ENCODE measurements at places on chromosomes 4 and X. TPM values are rescaled to one million over a fixed set of nuclear protein-coding genes. Genes with fewer than 3 reads are reported as not detected.

DNA sequence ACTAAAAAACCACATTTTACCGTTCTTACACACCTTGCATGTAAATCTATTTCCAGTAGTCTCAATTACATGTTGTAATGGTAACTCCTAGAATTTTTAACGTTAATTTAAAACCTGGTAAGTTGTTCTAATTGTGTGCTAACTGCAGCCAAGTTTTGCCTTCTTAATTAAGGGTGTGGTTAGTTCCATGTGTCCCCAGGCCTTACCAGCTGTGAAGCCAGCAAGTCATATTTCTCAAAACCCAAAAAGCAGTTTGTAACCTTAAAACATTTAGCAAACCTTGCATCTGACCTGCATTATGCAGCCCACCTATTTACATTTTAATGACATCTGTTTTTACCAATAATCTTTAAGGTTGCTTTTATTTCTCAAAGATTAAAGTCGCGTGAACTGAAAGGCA, 18.4 kb upstream of the FAM47E start:
- no peak for DNase-seq

DNA sequence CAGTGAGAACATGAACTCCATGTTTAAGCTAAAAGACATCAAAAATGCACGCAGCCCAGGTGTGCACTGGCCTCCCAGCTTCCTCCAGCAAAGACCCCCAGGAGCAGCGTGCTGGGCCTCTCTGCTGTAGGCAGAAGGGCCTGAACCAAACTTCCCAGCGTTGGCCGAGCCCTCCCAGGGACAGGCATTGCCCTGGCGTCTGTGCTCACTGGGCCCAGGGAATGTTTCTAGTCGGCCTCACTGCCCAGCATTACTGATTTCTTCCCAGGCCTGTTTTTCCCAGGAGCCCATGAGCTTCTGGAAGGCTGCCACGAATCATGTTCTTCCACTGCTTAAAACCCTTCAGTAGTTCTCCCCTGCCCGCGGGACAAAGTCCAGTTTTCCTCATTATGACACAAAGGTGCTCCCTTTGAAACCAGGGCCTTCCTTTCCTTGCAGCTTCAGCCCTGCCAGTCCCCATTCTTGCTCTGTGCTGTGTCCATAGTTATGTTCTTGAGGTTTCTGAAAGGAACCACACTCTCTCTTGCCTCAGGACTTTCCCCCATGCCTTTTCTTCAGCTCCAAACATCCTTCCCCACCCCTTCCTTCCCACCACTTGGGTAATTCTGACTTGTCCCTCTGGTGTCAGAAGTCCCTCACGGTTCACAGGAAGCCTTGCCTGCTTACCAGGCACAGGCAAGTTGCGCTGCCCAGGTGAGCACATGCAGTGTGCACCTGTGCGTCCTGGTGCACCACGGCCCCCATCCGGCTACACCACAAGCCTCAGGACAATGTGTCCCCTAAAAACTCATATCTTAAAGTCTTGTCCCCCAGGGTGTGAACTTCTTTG, 93.4 kb upstream of the ENPP6 start:
- no peak for DNase-seq

GRCh38 chr4:144787365-144788258, 141.7 kb downstream of the HHIP start:
- DNase-seq: no peak

GRCh38 chr4:112956484-112956896, 93.0 kb upstream of the ANK2 start:
- DNase-seq: no peak

GRCh38 chr4:105276361-105277104, 129.9 kb downstream of the TET2 start:
- no peak for DNase-seq

CT55 gene
- not detected for total RNA-seq

DNA sequence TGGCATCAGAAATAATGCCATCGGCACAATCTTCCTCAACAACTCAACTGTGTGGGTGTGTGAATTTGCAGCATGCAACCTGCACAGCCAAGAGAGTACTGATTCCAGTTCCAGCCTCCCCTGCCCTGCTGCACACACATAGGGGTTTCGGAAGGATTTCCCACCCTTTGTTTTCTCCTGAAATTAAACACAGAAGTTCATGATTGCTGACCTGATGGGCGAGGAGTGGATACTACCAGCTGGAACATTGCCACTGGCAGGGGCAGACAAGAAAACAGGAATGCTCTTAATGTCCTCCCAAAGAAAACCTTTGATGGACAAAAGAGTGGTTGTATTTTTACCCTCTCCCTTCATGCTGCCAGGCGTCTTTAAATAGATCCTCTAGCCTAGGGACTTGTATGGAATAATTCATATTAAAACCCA, 4.8 kb downstream of the NDP start:
- DNase-seq: no peak

DNA sequence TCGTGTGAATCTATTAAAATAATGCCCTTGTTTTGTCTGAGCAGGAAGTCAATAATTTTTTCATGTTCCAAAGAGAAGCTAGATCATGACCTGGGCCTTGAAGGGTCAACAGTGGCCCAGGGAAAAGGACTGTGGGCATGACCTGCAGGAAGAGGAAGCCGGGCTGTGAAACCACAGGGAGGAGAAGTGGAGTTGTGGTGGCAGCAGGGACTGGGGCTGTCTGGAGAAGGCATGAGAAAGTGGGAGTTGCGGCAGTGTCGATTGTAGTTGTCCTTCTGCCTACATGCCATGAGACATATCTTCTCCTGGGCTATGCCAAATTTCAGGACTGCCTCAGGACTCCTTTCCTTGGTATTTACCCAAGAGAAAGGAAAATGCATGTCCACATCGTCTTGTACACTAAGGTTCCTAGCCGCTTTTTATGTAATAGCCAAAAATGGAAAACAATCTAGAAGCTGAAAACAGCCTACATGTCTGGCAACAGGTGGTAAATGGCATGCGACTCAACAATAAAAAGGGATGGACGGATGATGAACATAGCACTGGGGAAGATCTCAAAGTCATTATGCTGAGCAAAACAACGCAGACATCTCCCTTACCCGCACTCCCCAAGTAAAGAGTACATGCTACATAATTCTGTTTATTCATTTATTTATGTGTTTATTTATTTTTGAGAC, 13.6 kb upstream of the PTTG2 start:
- no peak for DNase-seq

PASD1 gene
- total RNA-seq: not detected

- DNase-seq: peak; percentile 8
Measured at GRCh38 chr4:8695237-8696219, 103.0 kb downstream of the CPZ start.

DNA sequence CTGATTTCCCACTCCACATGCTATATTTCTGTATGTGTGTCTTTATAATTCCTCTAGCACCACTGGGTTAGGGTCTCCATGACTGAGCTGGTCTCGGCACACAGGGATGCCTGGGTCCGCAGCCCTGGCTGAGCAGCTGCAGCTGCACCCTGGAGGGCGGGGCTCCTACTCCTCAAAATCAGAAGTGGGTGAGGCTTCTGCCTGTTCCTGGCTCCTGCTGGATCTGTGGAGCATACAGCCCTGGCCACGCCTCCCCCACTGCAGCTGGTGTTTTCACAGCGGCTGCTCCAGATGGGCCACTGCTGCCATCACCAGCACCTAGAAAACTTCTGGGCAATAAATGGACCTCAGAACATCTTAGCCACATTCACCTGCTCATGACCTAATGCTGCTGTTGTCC, 30.9 kb downstream of the SPCS3 start:
- no peak for DNase-seq

DNA sequence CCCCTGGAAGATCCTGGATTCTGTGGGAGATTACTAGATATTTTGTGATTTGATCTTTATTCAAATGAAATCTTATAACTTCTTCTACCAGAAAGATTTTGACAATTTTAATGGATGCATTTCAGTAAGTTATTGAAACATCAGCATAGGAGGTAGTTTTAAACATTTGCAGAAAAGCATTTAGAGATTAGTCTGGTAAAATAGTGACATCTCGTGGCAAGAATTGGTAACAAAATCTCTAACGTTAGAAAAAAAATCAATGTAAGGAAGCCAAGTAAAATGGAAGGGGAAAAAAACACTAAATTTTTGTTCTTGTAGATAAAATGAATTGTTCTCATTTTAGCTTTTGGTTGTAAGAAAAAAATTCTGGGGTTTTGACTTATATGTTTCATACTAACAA, 73.3 kb downstream of the TASL start:
- DNase-seq: no peak

DNA sequence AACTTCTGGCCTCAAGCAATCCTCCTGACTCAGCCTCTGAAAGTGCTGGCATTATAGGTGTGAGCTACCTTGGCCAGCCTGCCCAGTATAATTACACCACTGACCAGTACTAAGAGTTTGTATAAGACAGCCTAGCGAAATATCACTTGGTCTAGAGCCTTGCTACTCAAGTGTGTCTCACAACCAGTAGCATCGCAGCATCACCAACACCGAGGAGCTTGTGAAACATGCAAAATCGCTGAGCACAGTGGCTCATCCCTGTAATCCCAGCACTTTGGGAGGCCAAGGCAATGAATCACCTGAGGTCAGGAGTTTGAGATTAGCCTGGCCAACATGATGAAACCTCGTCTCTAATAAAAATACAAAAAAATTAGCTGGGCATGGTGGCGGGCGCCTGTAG, 102.0 kb upstream of the GATB start:
- DNase-seq: no peak

- DNase-seq: no peak
Measured at GRCh38 chrX:10612215-10612614, 8.2 kb downstream of the MID1 start.

FAM9C gene
- total RNA-seq: not detected

GRCh38 chr4:160847228-160847627, 1316.6 kb downstream of the FSTL5 start:
- DNase-seq: no peak

DNA sequence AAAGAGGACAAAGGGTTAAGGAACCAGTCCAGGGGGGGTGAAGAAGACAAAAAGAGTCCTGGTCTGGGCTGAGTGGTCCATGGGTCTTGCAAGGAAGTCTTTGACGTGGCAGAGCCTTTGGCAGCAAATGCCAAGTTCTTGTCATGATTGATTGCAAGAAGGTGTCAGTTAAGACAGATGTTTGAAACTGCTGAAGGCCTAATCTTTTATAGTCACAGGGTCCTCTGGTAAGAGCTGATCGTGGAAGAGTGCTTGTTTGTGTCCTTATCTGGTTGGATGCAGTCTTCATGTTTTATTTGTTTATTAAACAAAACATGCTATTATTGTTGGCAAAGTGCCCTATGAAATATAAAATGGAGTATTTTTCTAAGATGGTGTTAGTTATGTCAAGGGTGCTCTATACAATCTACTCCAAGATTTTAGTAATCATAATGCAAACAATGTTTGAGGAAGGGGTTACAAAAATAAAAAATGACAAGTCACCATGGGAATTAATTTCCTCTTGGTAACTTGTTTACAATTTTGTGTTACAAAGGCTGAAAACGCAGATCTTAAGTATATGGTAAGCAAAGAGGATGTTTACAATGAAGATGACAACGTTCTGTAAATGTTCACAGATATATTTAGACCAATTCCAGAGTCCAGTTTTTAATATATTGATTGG, 85.9 kb downstream of the MAGED4 start:
- DNase-seq: no peak

DCLK2 gene
- 7.2 TPM for total RNA-seq

- no peak for DNase-seq
Measured at GRCh38 chrX:55796496-55796895, 78.9 kb downstream of the RRAGB start.

- no peak for DNase-seq
Measured at GRCh38 chr4:6894086-6894478, 15.5 kb upstream of the TBC1D14 start.

RNF128 gene
- total RNA-seq: 4.0 TPM

RBM46 gene
- not detected for total RNA-seq

- no peak for DNase-seq
Measured at GRCh38 chrX:152989292-152989658, 4.6 kb downstream of the PNMA5 start.

PPID gene
- 14.5 TPM for total RNA-seq

FAAH2 gene
- 0.56 TPM for total RNA-seq

TRPC3 gene
- total RNA-seq: 0.11 TPM

DNA sequence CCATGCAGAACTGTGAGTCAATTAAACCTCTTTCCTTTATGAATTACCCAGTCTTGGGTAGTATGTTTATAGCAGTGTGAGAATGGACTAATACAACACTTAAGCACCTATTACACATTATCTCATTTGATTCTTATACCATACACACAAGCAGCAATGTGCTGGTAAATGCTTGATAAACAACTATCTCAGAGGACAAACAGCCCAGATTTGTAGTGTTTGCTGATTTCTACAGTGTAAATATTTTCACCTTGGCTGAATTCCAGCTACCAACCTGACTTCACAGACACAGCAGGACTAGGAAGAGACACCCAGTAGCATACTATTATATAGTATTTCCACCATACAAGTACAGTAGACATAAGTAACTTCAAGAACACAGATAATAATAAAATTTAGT, 406.5 kb upstream of the CNKSR2 start:
- no peak for DNase-seq

LRAT gene
- total RNA-seq: 0.23 TPM

- DNase-seq: no peak
Measured at GRCh38 chrX:130418740-130419139, 17.0 kb downstream of the RBMX2 start.

STATH gene
- not detected for total RNA-seq

- DNase-seq: peak; percentile 8
Measured at GRCh38 chr4:11130195-11130970, 298.3 kb downstream of the HS3ST1 start.

DNA sequence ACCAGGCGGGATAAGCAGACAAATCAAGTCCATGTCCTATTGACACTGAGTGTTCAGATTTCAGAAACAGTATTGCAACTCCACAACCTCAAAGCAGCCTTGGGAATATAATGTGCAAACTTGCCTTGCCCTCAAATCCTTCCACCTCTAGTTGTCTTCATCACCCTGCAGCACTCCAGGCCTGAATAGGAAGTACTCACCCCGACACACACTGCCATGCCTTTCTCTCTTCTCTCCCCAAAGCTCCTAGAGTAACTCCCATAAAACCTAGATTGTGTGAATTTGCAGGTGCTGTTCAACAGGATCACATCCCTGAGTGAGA, 19.6 kb downstream of the ACSL1 start:
- DNase-seq: no peak

DDX53 gene
- total RNA-seq: not detected

DNA sequence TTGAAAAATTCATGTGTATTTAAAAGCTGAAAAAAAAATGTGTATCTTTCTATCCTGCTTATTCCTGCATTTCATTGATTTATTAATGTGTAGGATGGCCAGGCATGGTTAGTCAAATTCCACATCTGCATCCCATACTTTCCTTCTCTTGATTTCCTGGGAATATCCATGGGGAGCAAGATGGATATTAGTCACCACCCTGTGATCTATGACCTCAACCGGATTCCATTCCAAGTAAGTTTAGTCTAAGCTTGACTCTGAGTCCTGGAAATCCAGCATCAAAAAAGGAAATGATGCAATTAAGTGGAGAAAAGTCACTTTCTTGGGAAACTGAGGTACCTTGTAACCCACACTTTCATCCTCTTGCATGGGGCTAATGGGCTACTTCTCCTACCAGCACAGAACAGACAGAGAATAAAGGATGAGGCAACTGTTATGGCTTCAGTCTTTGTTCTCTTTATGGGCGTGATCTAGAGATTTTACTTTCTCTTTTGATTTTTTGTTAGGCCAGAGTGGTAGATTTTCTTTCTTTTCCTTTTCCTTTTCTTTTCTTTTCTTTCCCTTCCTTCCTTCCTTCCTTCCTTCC, 17.1 kb upstream of the BEX4 start:
- no peak for DNase-seq

IL2 gene
- total RNA-seq: not detected

- DNase-seq: no peak
Measured at GRCh38 chr4:84503495-84504437, 4.7 kb upstream of the NKX6-1 start.

GRCh38 chr4:80592950-80593349, 257.4 kb downstream of the CFAP299 start:
- DNase-seq: no peak
